Epithelial cell of proximal tubule (primary cell): ENCODE measurements at places on chromosomes 5 and 9. TPM values are rescaled to one million over a fixed set of nuclear protein-coding genes. Genes with fewer than 3 reads are reported as not detected.

GLIPR2 gene
- total RNA-seq, result 23.6 and 42.7 TPM in 2 replicates

ADAMTS12 gene
- total RNA-seq, result 2.1 and 3.3 TPM in 2 replicates

DIPK1B gene
- 11.4 and 20.3 TPM in 2 replicates for total RNA-seq

CD14 gene
- total RNA-seq, result not detected in 2 replicates

VCAN gene
- 185 and 323 TPM in 2 replicates for total RNA-seq

TAF1L gene
- total RNA-seq, result under 0.01 TPM in 1 of 2 replicates, not detected in the other
